ENCODE measurements at places on chromosomes 4 and X.

DNA sequence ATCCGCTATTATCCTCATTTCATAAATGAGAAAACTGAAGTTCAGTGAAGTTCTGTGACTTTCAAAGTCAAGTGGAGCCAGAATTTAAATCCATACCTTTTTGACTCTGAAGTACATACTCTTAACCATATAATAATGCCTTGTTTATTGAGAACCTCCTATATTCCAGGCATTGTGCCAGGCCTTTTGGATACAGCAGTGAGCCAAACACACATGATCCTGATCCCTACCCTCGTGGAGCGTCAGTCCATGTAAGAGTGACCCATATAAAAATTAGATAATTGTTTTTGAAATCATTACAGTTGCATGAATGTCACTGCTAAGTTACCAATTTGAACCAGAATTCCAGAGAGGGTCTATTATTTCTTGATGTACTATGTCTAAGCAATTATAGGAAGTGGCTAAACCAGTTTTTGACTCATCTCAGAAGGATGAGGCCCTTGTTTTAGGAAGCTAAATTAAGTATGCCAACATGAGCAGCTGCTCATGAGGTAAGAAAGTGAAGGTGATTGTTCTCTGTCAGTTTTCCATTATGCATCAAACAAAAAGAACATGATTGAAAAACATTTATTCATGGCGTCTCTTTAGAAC lies 289.5 kb downstream of the GLUD2 start:
- DNase-seq: no peak

- no peak for DNase-seq
Observed at GRCh38 chrX:107729558-107730297, 45.9 kb downstream of the TSC22D3 start.

GRCh38 chrX:120001787-120002186 lies 58.2 kb upstream of the NKAP start:
- no peak for DNase-seq

DNA sequence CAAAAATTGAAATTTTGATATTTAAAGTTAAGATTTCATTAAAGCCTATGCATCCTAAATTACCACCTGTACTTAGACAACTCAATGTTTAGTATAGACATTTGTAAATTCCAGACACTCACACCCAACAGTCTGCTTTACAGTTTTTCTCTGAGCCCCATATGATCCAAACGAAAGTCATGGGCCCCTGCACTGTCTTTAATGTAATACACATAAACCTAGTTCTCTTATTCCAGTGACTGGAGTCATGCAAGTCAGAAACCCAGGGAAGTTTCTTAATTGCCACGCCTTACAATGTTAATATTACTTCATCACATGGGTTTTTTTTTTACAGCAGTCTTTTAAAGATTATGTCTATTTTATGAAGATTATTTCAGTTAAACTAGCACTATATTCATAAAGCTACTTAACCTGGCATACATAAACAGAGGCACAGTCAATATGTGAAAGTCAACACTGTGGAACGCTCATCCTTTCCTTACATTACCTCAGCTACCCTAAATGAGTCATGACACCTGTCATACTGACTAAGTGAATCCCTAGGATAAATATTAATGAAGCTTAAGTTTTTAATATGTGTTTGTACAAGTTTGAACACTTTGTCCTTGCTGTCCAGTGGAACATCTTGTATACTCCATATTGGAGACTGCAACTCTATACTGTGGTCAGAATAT lies 67.7 kb upstream of the H2AZ1 start:
- no peak for DNase-seq

DNA sequence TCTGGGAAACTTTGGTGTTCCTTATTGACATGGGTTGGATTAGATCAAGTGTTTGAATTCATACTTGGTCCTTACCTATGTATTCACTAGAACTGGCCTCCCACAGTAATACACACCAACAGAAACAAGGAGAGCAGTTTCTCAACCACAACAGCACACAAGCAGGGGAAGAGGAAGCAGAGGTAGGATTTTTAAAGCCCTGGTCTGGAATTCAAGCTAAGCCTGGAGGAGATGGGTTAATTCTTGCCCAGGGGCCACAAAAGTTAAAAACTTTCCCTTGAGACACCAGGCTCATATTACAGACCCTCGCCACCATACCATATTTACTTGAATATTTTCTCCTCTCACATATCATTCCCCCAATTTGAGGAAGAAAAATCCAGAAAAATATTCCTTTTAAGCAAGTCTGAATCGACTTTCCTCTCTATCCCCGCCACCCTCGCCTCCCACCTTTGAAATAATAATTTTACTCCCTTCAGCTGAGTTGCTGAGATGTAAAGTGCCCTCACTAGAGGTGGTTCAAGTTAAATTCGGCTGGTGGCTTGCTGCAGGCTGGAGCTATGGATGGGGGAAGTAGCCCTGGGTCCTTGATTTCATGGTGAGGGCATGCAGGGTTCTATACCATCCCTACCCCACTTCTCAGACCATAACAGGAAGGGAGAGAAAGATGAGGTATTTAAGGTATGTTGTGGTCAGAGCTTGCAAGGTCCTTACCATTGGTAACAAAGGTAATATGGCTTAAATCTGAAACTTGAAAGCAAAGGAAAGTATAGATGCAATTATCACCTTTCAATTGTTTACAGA lies 440.2 kb downstream of the INPP4B start:
- no peak for DNase-seq

- DNase-seq: no peak
Observed at GRCh38 chr4:188002751-188003150, 7.2 kb downstream of the ZFP42 start.

DNA sequence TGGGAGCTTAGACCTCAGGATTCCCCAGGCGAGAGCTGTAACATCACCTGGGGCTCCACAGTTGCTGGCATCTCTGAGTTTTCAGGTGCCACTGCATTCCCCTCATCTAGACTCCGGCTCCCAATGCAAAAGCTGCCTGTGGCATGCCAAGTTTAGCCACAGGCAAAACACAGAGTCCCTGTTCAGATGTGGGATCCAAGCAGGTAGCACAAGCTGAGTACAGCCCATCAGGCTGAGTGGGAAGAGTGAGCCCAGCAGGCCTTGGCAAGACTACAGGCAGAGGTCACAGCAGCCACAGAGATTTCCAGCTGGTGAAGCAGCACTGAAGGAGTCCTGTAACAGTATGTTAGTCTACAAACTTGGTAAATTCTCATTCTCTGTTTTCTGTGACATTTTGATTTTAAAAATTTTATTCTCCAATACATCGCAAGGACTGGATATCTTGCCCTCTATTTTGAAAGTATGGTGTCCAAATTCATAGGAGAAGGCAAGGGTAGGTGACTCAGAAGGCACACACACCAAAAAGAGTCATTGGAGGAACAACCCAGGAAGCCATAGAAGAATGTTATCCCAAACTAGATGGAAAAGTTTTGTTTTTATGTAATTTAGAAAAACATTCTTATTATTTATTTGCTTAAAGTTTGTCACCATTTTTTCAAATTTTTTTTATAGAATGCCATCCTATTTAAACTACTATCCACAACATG lies 13.6 kb upstream of the CXCL2 start:
- DNase-seq: no peak

- DNase-seq: no peak
Observed at GRCh38 chr4:7584098-7584497, 149.4 kb upstream of the PSAPL1 start.

DNA sequence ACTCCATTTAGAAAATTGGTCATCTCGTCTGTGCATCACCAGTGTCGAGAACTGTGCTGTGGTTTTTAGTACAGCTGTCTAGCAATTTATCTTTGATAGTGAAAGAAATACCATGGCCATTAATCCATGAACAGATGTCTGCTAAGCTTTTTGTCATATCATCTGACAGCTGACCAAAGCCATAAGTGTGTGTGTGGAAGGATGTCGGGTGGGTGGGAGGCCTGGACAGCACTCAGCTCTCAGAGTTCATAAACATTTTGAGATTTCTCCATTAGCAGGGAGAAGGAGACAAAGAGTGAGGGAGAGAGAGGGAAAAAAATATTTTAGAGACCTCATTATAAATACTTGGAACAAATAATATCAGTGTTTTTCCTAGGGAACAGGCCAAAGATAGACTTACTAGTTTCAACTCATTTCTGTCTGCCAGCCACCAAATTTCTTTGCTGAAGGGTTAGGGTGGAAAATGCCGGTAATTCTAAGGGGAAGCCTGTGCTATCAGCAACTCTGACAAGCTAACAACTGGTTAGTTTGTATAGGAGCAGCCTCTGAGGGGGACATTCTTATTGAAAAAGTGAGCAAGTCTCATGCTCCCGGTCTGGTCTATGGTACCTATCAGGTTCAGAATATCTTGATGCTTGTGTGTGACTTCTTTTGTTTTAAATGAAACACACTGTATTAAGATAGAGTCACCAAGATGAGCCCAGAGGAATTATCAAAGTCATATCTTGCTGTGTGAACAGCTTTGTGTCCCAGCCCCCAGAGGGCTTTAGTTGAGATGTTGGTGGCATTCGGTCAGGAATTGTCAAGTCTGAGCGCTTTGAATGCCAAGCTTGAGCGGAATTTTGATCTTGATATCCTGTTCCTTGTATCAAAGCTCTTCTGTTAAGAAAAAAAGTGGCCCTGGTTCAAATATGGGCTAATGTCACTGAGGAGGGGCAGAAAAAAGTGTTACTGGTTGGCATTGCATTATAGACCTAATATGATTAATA lies 41.9 kb upstream of the PDLIM3 start:
- no peak for DNase-seq

GRCh38 chr4:52894443-52894842 lies 32.3 kb downstream of the RASL11B start:
- no peak for DNase-seq

- no peak for DNase-seq
Observed at GRCh38 chr4:152778656-152779512, 646 bp downstream of the TIGD4 start.

DNA sequence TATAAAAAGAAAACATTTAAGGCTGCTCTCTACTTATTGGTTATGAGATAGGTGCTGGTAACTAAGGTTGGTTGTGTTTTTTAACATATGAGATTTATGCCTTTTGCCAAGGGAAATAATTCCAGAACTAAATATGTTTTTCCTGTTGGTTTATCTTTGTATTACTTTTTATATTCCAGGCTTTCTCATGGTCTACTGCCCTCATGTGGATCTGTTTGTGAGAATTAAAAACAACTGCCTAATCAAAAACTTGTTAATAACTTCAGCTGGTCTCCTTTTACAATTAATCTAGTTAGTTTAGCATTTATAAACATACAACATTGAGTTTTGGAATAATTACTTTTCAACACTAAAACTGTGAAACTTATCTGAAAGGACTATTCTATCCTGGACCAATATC lies 1208.3 kb downstream of the ADGRL3 start:
- DNase-seq: no peak

DNA sequence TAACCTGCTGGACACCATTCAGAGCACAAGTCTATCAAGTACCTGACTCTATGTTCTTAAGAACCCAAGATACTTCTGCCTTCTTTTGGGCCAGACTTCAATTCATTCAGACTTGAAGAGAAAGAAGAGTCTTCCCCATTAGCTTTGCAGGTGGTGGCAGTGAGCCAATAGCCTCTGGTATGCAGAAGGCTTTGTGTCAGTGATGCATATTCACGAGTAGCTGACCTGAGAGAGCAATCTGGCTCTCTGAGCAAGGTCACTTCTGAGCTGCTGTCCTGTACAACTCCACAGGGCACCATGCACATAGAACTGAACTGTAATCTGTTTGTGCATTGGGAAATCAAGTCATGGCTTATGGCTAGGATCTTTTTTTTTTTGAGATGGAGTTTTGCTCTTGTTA lies 39.9 kb upstream of the SPINK2 start:
- no peak for DNase-seq

GRCh38 chr4:143256456-143256855 lies 71.7 kb downstream of the USP38 start:
- no peak for DNase-seq

DNA sequence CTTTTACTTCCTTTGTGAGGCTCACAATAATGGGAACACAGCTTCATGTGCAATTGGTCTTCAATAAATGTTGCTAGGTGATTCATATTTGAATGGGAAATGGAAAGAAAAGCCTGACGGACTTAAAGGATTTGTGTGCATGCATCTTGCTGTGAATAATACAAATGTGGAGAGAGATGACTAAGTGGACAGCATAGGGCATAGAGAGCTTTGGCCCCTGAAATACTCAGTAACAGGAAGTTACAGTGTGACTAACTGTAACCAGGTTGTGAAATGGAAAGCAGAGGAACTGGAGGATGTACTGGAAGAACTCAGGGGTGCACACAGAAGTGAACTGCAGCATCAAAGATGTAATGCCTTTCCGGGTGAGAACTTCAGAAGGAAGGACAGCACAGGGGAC lies 206.7 kb downstream of the MGST2 start:
- DNase-seq: no peak

GRCh38 chr4:82606622-82607021 lies 44.8 kb upstream of the TMEM150C start:
- no peak for DNase-seq

DNA sequence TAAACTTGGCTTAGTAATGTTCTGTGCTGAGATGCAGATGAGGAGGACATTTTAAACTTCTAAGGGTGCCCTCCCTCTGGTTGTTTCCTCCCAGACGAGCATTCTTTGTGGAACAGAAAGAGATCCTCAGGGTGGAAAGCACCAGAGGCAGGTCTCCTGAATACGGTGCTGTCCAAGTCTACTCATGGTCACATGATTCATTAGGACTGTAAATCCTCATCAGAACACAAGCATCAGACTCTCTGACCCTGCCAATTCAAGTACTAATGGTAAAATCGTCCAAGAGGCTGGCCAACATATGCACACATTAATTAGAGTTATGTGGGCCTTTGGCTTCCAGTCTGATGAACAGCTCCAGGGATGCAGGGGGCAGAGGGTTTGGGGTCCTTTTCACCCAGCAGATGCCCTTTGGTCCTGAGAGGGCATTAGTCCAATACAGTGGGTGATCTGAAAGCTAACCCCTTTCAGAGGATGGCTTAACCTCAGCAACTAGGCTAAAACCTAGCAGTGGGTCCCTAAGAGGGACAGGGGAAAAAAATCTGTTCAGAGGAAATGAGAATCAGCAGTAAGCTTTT lies 18.2 kb downstream of the HAND2 start:
- no peak for DNase-seq

- DNase-seq: no peak
Observed at GRCh38 chr4:158065176-158065575, 107.6 kb downstream of the GASK1B start.

DNA sequence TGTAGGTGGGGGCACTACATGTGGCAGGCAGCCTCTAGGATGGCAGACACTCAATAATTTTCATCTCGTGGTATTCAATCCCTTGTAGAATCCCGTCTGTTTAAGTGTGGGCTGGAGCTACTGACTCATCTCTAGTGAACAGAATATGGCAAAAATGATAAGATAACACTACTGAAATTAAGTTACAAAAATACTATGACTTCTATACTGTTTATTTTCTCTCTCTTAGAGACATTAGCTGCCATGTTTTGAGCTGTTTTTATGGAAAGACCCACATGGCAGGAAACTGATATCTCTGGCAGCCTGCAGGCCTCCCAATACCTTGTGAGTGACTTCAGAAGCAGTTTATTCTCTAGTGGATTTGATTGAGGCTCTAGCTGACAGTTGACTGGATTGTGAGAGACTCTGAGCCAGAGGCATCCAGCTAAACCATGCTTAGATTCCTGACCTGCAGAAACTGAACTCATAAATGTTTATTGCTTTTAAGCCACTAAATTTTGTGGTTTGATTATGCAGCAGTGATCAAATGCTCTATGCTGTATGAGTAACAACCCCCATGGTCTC lies 298.8 kb upstream of the CTSO start:
- DNase-seq: no peak

Data from esophagus squamous epithelium (tissue), 5 donors.